ENCODE measurements at places on chromosomes 13 and 19.

DNA sequence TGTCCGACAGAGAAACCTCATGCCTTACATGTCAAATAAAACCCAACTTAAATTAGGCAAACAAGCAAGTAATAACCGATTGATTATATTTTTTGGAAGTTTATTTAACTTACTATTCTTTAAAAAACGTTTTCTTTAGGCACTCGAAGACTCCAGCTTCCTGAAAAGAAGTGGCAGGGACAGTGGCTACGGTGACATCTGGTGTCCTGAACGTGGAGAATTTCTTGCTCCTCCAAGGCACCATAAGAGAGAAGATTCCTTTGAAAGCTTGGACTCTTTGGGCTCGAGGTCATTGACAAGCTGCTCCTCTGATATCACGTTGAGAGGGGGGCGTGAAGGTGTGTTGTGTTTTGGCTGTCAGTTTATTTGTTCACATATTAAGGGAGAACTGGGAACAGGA is 164.4 kb downstream of the LMO7 start:
- no peak for DNase-seq

DNA sequence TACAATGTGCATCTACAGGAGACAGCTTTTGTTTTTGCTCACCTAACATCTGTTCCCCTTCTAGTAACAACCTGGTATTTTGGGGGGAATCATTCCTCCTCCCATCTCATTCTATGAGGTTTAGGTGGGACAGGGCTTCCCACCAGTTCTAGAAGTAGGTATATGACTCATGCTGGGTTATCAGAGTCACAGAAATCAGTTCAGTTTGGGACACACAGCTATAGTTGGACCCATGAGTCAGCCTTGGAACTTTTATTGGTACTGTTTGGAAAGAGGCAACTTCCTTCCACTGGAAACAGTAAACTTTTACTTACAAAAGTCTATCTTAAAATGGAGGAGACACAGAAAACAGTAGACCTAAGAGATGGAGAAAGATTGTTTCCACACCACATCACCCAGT is 185.5 kb downstream of the DNAJC3 start:
- DNase-seq = no peak

GRCh38 chr13:35157143-35157755 is 215.2 kb downstream of the NBEA start:
- DNase-seq = no peak

GRCh38 chr13:23007426-23007825 is 173.4 kb upstream of the SGCG start:
- DNase-seq = no peak

GRCh38 chr13:52785739-52786138 is 46.1 kb upstream of the CNMD start:
- no peak for DNase-seq

DNA sequence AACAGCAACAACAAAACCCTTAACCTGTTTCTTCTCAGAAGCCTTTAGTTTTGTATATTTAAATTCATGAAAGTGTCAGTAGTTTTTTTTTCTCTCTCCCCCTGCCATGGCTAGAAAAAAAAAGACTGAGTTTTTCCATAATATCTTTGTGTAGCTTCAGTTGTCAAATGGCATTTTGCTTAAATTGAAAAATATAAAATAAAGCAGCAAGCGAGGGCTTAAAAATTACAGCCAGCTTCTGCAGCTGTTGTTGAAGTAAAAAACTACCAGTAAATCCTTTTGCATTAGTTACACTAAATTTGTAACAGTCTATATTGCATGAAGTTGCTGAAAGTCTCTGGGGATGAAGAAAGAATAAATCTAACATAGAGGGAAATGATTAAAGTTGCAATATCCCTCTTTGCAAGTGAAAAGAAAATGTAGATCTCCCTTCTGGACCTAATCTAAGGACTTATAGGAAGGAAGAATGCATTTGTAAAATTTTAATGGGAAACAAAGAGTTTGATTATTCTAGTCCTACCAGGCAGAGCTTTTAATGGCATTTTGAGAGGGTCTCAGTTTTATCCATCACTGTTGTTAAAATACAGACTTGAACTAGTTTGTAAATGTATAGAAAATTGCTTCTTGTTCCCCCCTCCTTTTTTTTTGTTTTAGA is 215.7 kb downstream of the ATP8A2 start:
- no peak for DNase-seq

GRCh38 chr13:37878496-37878895 is 8.9 kb upstream of the TRPC4 start:
- no peak for DNase-seq

GRCh38 chr13:108342369-108343289 is 73.1 kb downstream of the TNFSF13B start:
- no peak for DNase-seq

DNA sequence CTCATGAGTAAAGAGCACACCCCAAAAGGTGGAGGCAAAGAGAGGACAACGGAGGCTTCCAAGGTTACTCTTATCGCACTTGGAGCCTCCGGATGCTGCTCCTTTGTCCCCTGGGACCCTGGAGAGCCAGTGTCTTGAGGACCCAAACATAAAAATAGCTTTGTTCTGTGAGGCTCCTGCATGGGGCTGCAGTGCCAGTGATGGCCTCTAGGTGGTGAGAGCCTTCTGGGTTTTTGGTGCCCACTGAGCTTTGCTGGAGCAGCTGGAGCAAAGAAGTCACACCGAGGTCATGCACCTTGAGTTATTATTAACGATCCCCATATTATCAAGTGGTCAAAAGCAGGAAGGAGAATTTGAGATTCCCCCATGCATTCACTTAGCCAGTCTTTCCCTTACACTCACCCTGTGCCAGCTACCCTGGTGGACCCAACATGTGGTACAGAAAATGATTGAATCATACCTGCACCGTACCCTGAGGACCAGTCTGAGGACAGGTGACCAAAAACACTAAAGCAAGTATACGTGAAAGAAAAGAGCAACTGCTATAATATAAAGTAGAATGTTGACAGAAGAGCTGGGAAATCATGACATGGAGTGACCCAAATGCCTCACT is 41.5 kb downstream of the ZNF682 start:
- no peak for DNase-seq

DNA sequence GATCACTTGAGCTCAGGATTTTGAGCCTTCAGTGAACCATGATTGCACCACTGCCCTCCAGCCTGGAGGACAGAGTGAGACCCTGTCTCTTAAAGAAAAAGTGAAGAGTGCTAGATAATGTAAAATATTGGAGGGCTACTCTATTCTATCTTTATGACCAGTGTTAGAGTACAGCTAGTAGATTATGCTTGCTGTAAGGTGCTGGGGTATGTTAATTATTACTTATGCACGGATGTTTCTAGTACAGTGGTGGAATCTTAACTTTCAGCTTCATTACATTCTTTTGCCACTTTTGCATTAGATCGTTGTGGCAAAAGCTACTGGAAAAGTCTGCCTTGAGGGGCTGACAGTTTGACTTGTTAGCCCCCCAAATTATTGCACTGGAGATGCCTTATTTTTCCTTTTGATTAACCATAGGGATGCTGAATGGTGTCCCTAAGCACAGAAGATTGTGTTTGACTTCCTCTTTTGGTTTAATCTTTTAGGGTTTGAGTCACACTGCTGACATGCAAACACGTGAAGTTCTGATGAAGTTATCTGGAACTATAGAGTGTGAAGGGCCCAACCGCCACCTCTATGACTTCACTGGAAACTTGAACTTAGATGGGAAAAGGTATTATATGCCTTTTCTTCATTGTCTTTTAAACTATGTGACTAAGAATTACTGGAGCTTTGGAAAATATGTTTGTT is 169.8 kb downstream of the ATP8A2 start:
- no peak for DNase-seq

GRCh38 chr13:43196750-43197370 is 173.5 kb downstream of the DNAJC15 start:
- no peak for DNase-seq

- no peak for DNase-seq
Measured at GRCh38 chr19:42440357-42441048, 2.2 kb downstream of the CXCL17 start.

GRCh38 chr19:42683917-42684513 is 56.3 kb downstream of the PSG3 start:
- no peak for DNase-seq

DNA sequence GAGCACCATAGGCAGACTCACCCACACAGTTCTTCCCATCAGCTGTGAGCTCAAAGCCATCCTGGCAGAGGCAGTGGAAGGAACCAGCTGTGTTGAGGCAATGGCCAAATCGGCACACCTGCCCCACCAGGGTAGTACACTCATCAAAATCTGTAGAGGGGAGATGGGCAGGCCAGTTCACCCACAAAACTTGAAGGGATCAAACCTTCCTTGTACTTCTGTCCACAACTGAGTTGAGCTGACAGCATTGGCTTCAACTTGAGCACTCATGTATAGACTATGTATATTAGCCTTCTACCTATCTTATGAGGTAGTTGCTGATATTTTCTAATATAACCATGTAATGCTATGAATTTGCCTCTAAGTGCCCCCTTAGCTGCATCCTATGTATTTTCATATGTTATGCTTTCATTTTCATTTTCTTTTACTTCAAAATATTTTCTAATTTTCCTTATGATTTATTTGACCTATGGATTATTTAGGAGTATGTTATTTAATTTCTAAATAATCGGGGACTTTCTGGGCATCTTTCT is 42.9 kb downstream of the CCL25 start:
- no peak for DNase-seq

DNA sequence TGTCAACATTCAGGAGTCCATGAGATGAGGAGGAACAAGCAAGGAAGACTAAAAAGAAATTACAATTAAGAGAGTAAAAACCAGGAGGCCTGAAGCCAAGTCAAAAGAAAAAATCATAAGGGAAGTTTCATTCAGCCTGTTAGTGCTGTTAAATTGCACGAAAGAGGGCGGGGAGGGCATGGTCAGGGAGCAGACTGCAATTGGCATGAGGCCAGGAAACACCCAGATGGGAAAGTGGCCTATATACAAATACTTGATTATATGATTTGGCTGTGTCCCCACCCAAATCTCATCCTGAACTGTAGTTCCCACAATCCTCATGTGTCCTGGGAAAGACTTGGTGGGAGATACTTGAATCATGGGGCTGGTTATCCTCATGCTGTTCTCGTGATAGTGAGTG is 43.9 kb downstream of the TNFSF13B start:
- no peak for DNase-seq

DNA sequence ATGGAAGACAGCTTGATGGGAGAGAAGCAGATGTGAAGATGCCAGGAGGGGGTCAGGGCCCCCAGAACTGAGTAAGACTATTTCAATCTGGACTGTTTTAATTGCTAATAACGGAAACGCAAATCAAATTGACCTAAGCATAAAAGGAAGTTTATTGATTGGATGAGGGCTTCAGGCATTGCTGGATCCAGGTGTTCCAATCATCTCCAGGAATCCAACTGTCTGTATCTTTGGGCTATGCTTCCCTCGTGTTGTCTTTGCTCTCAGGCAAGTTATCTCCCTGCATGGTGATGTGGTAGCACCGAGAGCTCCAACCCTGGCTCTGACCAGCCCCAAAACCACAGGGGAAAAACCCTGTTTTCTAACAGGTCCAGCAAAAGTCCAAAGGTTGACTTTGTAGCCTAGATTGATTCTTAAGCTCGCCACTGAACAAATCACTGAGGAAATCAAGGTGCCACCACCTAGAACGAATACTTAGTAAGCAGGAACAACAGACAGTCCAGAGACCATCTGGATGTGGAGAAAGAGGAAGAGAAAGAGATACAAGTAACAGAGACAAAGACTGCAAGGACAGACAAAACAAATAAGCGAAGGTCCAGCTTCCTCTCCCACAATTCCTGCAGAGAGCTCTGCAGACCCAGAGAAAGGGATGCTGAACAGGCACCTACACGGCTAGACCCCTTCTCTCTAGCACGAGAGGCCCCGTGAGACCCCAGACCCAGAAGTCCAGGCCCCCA is 1.2 kb upstream of the C19orf81 start:
- DNase-seq = no peak
